Ascending aorta (tissue), 2 donors: ENCODE measurements at places on chromosomes 1 and 21. TPM values are rescaled to one million over a fixed set of nuclear protein-coding genes. Genes with fewer than 3 reads are reported as not detected.
A peak's percentile ranks its signal among the peaks of the same experiment; 100 is the strongest.

DNA sequence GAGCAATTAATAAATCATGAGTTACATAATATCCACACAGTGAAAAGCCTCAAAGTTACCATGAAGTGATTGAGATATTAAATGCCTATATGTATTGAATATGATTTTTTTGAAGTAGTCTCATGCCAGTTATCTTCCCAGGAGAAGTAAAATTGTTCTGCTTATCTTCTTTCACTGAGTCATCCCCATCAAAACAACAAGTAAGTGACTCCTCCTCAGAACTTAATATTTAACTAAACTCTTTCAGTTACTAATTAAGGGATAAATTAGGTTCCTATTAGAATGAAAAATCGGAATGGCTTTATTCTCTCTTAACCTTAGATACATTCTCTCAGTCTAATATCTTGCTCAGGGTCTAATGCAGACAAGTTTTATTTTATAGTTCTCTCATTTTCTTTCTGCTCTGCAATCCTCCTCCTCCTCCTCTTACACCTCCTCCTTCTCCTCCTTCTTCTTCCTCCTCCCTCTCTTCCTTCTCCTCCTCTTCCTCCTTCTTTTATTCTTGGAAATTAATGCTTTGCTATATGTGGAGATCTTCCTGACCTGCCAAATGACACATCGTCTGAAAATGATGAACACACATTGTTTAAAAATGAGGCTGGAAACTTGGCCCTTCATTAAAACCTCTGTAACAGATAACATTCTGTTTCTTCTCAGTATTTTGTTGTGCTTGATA, 110.9 kb downstream of the RUNX1 start:
- H3K27ac ChIP-seq = no peak overlapping the region
- no peak overlapping the region for H3K4me3 ChIP-seq
- H3K36me3 ChIP-seq = no peaks in the 10 kb centered on the region
- no peak for DNase-seq

- H3K4me3 ChIP-seq = no peak overlapping the region
- no peak for DNase-seq
- H3K27ac ChIP-seq = no peak overlapping the region
- no peaks in the 10 kb centered on the region for H3K4me1 ChIP-seq
These were observed 14.0 kb downstream of the TNNT2 start for GRCh38 chr1:201363467-201363866.

GRCh38 chr1:3213730-3214129, 144.7 kb downstream of the PRDM16 start:
- no peaks in the 10 kb centered on the region for H3K36me3 ChIP-seq
- DNase-seq = no peak
- peak overlapping the region; percentile 6 for H3K27ac ChIP-seq
- peaks cover 34% of the 10 kb centered on the region for H3K4me1 ChIP-seq
- H3K4me3 ChIP-seq = no peak overlapping the region

- H3K4me3 ChIP-seq = peak overlapping the region; percentile 71
- peak overlapping the region; percentile 26 for H3K27ac ChIP-seq
- no peaks in the 10 kb centered on the region for H3K36me3 ChIP-seq
- no peaks in the 10 kb centered on the region for H3K27me3 ChIP-seq
These were observed 1.1 kb downstream of the ZSWIM5 start for GRCh38 chr1:45205011-45205909.

DNA sequence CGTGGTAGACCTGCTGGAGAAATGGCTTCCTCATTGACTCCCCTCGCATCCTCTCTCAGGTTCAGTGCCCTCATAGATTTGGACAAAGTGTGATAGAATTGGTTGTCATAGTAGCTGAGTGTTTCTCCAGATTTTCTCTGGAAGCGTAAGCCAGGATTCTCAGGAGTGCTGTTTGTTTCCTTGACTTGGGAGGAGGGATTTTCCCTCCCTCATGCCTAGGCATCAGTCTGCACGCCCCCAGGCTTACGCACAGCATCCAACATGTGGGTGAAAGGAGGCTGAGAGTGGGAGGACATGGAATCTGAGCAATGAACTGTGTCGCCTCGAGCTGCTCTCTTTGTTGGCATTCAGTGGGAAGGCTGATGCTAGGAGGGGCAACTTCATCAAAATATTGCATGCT, 503.5 kb downstream of the LTN1 start:
- H3K27ac ChIP-seq = no peak overlapping the region
- H3K27me3 ChIP-seq = no peaks in the 10 kb centered on the region
- no peak overlapping the region for H3K4me3 ChIP-seq
- H3K36me3 ChIP-seq = no peaks in the 10 kb centered on the region
- no peak for DNase-seq

The WLS gene
- total RNA-seq = 29.9 TPM

The INAVA gene
- not detected for total RNA-seq

The THEM5 gene
- total RNA-seq = not detected

The USP21 gene
- 31.9 TPM for total RNA-seq
